Left kidney (tissue), 8 donors: ENCODE measurements at places on chromosomes 5 and 9. TPM values are rescaled to one million over a fixed set of nuclear protein-coding genes. Genes with fewer than 3 reads are reported as not detected.

LCN15 gene
- 0.23 TPM for polyA plus RNA-seq

GRCh38 chr5:89350684-89351083 is 467.7 kb upstream of the MEF2C start:
- DNase-seq, result no peak

GRCh38 chr5:34666392-34667080 is 10.4 kb downstream of the RAI14 start:
- DNase-seq, result no peak

DNA sequence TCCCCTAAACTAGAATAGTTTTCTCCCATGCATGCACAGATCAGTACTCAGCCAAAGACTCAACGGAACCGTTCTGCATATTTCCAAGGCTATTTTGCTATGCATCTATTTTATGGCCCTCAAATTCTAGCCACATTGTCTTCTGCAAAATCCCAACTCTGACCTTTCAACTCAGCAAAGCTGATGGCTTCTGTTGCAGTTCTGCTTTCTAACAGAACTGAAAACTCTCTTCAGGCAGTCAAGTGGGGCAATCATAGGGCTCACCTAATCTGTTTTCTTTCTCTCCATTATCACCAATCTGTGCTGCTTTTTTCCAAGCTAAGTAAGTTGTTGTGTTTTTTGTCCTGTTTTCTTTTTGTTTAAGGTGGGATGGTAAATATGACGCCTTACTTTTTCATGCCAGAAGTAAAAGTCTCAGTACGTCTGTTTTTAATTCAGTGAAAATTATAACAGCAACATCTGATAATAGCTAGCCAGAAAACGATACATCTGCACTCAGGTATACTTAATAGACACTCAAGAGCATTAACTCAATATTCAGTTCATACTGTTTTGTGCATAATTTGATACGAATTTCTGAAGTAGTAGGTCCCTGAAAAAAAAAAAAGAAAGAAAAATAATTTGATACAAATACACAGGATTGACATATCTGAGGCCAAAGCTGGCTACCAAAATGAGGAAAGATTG is 454.3 kb downstream of the TLE1 start:
- no peak for DNase-seq

- no peak for DNase-seq
Observed at GRCh38 chr9:134390537-134390936, 64.3 kb downstream of the RXRA start.

DNA sequence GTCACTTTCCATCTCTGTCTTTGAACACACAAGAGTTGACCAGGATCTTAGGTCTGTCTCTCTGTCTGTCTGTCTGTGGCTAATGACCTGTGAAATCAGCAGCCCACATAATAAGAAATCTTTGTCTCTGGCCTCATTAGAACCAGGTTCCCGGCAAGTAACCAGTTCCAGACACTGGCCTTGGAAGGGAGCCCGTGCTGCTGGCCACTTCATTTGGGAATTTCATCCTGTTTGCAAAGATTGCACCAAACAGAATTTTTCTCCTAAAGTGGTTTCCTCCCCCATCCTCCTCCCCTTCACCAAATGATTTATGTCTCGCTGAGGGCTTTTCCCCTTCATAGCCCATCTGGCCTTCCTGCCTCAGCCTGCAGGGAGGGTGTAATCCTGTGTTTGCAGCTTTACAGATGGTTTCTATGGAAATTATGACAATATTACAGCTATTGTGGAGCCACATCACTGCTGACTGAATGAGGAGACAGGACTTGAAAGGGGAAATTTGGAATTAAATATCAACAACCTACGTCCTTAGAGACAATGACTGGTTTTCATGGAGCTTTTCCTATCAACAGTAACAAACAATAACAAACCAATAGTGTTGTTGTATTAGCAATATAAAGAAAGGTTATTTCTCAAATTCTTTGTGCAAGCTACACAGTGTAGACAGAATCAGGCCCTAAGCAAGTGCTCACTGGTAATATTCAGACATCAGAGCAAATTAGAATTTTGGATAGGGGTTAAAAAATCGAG is 25.7 kb downstream of the DPYSL3 start:
- DNase-seq, result peak; percentile 67

- no peak for DNase-seq
Observed at GRCh38 chr5:38453506-38453905, 102.9 kb downstream of the LIFR start.

DNA sequence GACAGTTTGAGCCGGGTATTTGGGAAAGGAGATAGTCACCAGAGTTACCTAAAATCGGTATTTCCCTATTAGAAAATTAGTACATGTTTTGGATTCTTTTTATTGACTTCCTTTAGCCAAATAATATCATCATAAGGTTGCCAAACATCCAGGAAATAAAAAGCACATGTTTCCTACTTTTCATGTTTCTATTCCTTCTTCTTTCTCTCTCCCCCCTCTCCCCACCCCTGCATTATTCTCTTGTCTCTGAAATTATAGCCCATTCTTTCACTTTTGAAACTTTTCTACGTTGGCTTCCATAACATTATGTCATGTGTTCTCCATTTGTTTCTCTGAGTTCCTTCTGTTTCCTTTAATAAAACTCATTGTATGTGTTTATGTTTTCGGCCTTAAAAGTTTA is 161.9 kb downstream of the ALDH1A1 start:
- DNase-seq, result no peak

DNA sequence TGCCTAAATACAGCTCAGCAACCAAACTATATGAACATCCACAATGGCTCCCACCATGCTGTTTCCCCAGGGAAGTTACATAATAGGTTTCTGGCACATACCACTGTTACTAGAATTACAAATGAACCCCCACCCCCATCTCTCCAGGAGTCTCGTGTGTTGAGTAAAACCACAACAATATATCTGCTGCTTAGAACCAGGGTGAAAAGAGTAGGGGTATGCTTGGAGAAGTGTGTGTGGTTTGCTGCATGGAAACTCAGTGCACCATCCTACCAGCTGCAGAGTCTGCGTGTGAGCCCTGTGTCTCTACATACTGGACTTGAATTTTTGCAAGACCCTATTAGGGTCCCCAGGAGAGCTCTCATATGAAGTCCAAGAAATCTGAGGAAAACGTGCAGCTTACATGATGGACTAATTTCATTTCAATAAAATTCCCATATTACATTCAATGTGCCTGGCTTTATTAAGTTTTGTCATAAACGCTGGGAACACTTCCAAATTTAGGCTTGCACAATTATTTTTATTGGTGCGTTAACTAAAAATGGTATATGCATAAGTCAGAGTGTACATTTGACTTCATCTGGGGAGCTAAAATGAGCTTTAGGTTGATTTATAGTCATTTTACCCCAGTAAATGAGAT is 104.5 kb upstream of the NFIB start:
- DNase-seq, result no peak

LVRN gene
- 3.0 TPM for polyA plus RNA-seq

DNAI1 gene
- polyA plus RNA-seq, result 3.0 TPM

DNA sequence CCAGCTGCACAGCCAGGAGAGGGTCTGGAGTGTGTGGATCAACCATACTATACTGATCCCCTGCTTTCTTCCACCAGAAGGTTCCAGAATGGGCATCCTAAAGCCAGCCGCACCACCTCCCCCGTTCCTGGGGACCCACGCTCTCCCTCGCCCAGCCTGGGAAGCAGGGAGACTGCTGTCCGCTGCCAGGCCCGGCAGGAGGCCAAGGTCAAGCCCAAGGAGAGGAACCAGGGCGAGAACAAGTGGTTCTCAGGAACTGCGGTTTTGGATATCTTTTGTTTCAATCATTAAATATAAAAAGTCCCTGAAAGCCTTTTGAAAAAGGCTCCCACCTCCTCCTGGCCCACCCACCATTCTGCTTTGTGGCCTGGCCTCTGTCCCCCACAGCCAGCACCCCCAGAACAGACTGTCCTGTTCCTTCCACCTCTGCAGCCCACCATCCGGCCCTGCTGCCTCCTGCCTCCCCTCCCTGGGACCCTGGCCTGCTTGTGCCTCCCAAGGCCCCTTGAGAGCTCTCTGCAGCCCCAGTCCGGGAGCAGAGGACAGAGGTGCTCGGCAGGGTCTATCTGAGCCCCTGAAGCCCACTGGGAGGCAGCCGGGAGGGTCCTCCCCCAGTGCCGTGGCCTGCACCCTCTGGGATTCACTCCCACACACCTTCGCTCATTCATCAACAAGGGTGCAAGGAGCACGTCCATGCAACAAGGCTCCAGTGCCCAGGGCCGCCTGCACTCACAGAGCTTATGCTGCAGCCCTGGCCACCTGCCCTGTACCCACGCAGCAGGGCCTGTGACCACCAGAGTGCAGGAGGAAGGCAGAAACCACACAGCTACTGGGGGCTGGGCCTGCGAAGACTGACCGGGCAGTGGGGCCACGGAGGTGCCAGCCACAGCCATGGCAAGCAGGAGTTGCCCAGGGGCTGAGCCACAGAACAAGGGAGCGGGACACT is 614 bp upstream of the LCN6 start:
- no peak for DNase-seq

GKAP1 gene
- 24.7 TPM for polyA plus RNA-seq

GPX8 gene
- polyA plus RNA-seq, result 90.2 TPM

DNA sequence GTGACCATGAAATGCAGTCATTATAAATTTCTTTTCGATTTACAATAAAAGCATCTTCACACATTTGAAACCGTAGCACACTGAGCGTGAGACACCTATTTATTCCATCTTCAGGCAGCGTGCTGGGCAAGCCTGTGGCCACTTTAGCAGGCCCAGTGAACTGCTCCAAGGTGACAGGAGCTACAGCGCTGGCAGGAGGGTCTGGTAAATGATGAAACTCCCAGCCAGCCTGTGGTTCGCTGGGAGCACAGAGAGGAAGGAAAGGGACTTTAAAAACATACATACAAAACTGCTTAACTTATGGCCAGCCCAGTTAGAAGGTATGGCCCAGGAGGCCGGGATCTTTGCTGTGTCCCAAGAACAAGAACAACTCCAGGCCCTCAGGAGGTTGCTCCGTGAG is 5.1 kb downstream of the RAPGEF1 start:
- no peak for DNase-seq

- DNase-seq, result no peak
Observed at GRCh38 chr5:118326481-118327045, 661.8 kb downstream of the DTWD2 start.

DNA sequence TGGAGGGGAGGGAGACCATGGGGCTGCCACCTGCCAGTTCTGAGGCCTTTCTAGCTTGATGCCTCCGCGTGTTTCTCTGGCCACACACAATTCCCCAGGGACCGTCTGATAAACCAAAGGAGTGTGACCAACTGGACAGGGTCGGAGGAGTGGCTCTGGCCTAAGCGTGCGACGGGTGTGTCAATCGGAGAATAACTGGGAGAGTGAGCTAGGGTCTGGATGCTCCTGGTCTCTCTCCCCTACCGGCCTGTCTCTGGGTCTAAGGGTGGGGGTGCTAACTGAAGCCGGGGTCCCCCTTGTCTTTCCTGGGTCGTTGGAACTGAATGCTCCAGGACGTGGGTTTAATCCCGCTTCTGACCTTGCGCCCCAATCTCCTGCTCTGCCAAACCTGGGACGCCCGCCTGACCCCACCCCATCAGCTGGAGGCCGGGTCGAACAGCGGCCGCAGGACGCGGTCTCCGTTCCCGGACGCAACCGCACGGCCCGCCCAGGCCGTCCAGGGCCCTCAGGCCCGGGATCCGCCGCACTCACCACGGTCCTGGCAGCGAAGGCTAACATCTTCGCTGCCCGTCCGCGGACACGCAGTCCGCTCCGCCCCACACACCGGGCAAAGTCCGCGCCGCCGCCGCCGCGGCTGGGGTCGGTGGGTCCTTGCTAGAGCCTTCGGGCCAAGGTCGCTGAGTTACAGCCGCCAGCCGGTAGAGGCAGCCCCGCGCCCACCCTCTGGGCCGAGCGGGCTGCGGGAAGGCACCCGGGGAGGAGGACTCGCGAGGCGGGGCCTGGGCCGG is 447 bp downstream of the CRAT start:
- DNase-seq, result no peak

GPX3 gene
- 1,238 TPM for polyA plus RNA-seq

GRCh38 chr5:159341906-159342310 is 11.6 kb upstream of the IL12B start:
- DNase-seq, result peak; percentile 24

CDX1 gene
- 0.45 TPM for polyA plus RNA-seq

DNA sequence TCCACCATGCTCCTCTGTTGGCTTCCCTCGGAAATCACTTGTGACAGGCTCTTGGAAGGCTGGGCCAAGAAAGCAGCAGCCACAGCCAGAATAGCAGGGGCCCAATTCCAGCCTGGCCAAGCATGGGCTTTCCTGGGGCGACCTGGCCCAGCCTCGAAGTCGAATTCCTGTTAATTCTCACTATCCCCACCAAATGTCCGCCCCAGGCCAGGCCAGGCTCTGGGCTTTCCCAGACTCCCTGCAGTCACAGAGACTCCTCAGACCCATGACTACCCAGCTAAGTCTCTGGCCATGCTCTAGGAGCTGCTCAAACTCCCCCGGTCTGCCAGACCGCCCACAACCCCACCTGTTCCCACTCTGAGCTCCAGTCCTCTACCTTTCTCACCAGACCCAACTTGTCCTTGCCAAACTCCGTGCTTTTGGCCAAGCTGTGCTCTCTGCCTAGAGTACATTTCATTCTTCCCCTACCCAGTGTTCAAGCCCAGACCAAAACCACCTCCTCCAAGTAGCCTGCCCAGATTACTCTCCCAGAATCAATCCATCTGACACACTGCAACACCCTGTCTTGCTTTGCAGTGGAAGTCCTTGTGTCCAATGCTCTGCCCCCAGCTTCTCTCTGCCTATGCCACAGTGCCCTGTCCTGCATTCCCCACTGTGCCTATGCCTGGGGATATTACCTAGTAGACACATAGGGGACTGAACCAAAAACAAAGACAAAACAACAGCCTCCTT is 26.2 kb downstream of the SHB start:
- no peak for DNase-seq

DNA sequence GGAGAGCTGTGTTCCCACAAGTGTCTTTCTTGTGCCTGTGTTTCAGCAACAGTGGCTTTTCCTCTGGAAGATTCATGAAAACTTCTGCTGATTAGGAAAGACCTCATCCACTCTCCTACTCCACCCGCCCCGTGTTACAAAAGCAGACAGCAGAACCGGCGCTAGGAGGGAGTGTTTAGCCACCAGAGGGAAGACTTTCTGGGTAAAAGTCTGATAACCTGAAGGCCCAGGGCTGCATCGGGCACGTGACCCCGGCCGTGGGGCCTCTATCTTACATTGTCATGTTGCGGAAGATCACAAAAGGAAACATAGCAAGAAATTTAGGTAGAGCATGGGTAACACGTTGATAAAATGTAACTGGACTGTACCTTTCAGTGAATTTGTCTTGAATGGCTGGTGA is 32.0 kb upstream of the DMRT2 start:
- DNase-seq, result no peak

- no peak for DNase-seq
Observed at GRCh38 chr5:160084144-160084543, 35.1 kb downstream of the PWWP2A start.

DNA sequence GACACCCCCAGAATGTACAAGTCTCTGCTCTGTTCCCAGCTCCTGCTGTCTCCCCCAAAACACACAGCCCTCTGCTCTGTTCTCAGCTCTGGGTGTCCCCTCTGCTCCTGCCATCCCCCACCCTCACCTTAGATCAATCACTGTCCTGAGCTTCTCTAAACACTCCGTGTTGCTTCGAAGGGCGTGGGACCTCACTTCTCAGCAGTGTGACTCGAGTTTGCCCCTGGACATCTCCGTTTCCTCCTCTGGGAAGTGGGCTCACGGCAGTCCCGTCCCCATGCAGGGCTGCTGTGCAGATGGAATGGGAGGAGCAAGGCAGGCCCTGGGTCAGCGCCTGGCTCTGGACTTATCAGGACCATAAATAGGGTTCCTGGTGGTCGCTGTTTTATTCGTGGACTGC is 98.0 kb upstream of the RAPGEF1 start:
- DNase-seq, result no peak
